Vagina (tissue), 2 donors: ENCODE measurements at places on chromosomes 1 and 21. TPM values are rescaled to one million over a fixed set of nuclear protein-coding genes. Genes with fewer than 3 reads are reported as not detected.

DNA sequence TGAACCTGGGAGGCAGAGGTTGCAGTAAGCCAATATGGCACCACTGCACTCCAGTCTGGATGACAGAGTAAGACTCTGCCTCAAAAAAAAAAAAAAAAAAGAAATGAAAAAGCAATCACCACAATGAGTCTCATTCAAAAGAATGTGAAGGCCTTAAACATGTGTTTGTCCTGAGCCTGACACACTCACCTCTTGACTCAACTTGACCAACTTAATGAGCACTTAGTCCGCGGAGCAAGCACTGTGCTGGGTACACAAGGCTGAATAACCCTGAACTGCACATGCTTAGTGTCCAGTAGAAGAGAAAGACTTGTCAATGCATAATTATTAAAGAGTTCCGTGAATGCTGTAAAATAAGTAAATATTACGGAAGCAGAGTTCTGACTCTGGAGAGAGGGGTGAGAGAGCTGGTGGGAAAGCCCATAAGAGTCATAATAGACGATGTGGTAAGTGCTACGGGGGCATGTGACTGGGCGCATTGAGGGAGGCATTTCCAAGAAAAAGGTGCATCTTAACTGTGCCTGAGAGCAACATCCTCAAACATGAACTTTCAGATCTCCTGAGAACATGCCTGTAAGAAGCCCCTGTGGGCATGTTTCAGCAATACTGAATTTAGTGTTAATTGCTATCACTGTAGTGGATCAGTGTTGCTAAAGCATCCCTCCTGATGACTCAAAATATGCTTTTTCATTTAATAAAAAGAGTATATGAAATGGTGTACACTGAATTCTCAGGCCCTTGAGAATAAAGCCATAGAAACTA, 27.2 kb downstream of the MCOLN2 start:
- DNase-seq = no peak

Gene AGT
- total RNA-seq = 9.6 TPM

- DNase-seq = no peak
Observed at GRCh38 chr1:201330541-201330940, 46.9 kb downstream of the TNNT2 start.

DNA sequence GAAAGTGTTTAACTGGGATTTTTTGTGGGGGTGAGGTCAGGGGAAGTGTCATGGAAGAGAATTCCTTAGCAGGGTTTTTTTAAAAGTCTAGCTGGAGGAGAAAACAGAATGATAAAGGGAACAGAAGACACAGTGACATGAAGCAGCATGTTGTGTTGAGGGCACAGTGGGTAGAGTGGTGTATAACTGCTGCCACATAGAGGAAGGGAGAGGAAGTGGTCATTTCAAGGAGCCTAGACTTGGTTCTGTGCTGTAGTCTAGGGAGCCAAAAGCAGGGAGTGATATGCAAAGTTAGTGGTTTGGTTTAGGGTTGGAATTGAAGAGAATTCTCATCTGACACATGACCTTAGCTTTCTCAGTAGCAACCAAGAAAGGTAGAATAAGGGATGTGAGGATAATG, 10.2 kb downstream of the EEIG2 start:
- no peak for DNase-seq

- no peak for DNase-seq
Observed at GRCh38 chr1:156402331-156403020, 33.5 kb downstream of the RHBG start.

DNA sequence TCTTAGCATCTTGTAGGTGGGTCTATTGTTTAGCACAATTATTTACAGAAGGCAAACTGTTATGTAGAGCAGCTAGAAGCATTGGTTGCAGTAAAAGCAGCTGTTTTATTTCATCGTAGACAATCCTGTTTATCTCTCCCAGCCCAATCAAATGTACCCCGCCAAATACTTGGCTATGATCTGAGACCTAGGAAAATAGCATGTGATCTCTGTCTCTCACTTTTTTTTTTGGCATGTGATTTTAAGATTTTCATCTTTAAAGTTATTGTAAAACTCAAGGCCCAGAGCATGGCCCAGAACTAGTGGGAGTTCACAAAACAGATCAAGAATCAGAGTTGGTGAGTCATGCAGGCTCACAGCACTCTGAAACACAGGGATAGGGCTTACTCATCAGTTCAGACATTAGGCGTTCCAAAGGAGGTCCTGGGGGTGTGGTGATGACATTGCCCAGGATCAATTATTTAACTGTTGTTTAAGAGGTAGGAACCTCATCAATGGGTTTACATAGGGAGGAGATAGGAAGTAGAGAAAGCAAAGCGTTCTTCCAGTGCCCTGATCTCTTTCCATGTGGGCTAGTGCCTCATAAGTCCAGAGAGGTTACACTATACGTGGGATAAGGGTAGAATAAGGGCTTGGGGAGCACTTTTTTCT, 40.2 kb downstream of the TBX19 start:
- DNase-seq = no peak

DNA sequence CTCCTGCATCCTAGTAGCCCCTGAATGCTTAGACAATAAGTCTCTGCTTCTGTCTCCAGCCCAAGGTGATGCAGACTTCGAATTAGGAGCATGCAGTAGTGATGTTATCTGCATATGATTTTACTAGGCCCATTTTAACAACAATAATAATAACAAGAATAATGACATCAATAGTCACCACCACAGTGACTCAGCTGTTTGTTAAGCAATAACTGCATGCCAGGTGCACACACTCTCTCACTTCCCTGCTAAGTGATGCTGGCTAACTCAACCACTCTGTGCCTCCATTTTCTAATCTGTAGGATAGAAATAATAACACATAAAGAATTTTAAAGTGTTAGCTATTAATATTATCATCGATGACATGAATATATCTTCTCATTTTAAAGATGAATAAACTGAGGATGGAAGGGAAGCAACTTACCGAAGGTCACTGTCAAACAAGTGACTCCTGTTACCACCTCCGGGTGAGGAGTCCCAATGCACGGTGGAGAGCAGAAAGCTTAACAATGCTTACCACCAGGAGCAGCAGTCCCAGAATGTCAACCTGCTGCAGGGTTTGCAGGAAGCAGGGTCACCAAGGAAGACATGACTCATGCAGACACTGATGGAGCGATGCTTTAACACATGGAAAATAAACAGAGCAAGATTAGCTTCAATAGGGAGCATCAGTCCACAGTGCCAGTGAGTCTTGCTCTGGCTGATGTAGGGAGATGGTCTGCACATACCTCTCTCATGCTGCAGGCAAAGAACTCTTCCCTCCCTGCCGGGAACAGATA, 290.2 kb downstream of the SPATA17 start:
- no peak for DNase-seq

GRCh38 chr21:27157097-27157496, 190.2 kb upstream of the ADAMTS5 start:
- no peak for DNase-seq

Gene CNKSR1
- total RNA-seq = 21.9 TPM

DNA sequence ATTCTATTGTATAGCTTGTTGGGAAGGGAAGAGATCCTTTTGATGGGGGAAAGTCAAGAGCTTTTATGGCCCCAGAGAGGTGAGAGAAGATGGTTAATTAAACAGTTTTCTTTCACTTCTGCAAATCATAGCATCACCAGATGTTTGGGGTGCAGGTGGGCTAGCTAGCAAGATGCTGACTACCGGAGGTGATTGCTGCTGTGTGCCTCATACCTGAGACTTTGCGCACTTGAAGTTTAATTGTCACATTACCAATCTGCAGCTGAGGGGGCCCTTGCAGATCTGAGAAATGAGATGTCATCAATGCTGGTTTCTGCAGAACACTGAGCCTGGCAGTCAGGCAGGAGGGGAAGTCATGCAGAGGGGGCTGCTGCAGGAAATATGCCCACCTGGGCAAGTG, 73.9 kb downstream of the SNRPE start:
- no peak for DNase-seq

GRCh38 chr1:184669391-184669790, 85.3 kb downstream of the EDEM3 start:
- DNase-seq = no peak

Gene KCNE2
- not detected for total RNA-seq

Gene SYCP1
- total RNA-seq = not detected

Gene FGR
- total RNA-seq = 18.4 TPM

DNA sequence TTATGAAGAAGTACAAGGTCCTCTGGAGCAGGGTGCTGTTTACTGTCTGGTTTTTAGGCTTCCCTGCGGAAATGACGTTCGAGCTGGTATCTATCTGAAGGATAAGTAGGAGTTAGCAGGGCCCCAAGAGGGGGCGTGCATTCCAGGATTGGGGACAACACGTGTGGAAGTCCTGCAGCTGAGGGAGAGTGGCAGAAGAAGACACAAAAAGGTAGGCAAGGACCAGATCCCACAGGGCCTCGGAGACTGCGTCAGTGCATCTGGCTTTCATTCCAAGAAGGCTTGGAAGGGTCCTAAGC, 5.9 kb downstream of the RIMS3 start:
- no peak for DNase-seq

GRCh38 chr1:81679942-81680341, 120.8 kb upstream of the ADGRL2 start:
- no peak for DNase-seq

- DNase-seq = no peak
Observed at GRCh38 chr1:201153474-201154388, 543 bp downstream of the TMEM9 start.

- DNase-seq = no peak
Observed at GRCh38 chr1:197801684-197802083, 26.4 kb upstream of the DENND1B start.

DNA sequence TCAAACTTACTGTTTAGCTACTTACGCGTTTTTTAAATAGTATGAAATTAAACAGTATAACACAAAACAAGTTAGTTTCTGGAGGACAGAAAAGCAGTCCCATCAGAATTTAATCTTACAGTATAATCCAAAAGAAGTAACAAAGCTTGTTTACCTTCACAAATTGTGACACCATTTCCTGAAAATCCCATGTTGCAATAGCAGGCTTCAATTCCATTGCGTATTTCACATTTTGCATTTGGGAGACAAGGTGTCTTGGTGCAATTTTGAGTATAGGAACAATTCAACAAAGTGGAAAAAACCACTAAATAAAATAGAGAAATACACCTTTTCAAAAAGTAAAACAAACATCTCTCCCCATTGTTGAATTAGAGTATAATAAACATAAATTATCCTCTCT, 1.6 kb downstream of the ADGRL4 start:
- DNase-seq = no peak

Gene ETV3L
- not detected for total RNA-seq
